ENCODE measurements at places on chromosomes 11 and 22.

DNA sequence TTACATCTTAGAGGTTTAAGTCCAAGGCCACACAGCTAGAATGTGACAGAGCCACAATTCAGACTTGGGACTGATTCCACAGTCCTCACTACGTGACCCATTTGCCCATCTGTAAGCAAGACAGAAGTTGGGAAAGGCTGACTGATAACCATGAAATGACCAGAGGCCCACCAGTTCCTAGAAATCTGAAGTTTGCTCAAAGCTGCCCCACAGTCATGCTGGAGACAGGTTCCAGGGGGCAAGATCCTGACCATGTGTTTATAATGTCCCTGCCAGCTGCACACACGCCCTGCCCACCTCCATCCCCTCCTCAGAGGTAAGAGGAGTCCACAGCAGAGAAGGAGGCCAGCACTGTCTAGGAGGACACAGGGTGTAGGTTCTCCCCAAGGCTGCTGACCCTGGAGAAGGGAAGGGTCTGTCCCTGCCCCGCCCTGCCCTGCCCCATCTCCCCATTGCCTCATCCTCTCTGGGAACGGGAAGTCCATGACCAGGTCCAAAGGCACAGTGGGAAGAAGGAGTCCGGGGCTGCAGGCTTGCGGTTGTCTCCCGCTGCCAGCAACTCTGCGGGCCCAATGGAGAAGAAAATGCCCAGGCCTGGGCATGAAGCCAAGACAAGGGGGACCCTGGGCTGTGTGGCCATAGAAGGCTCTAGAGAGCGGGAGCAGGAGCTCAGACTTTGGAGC, 11.9 kb upstream of the OAF start:
- no peak for DNase-seq

- no peak for DNase-seq
Measured at GRCh38 chr11:30535818-30536217, 50.3 kb downstream of the MPPED2 start.

DNA sequence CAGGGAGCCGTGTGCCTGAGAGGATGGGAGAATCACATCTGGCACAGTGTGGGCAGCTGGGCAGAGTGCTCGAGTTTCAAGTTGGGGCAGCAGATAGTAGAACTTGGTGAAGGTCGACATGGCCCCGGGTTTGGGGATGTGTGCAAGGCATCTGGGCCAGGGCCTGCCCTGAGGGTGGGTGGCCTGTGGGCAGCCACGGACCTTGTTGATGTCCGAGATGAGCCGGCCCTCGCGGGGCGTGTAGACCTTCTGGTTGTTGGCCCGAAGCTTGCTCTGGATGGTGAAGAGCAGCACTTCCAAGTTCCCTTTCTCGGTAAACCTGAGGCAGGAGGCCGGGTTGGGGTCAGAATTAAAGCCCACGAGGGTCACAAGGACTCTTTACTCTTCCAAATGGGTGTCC, 20.3 kb downstream of the SPTBN2 start:
- no peak for DNase-seq

DNA sequence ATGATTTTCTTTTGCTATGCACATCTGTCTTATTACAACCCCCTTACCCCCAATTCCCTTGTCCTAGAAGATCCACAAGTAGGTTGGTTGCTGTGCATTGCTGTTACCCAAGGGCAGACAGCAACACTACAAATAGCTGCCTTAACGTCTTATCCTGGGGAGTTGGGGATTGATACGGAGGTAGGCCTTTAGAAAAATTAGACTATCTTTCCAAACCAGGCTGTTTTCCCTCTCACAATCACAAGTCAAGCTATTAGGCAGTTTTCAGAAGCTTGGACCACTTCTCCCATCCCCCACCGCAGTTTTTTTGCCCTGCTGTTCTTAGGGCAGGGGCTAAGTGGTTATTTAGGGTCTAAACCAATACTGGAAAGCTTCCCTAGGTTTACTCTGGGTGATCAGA, 2.8 kb upstream of the PHLDB1 start:
- no peak for DNase-seq

DNA sequence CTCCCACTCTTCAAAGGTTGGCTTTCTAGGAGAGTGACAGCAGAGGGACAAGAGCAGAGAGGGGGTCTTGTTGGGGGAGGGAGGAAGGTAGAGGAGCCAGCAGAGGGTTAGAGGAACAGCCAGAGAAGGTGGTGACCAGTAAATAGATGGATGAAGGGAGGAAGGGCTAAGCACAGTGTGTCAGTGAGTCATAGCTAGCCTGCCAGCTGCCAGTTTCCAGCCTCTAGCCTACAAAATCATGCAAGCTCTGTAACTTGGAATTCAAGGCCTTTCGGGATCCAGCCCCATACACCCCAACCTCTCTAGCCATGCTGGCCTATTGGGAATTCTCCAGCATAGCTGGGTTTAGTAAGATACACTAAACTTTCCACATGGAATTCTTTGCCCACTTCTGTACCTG, 147.4 kb upstream of the TEAD1 start:
- DNase-seq: peak; percentile 5

DNA sequence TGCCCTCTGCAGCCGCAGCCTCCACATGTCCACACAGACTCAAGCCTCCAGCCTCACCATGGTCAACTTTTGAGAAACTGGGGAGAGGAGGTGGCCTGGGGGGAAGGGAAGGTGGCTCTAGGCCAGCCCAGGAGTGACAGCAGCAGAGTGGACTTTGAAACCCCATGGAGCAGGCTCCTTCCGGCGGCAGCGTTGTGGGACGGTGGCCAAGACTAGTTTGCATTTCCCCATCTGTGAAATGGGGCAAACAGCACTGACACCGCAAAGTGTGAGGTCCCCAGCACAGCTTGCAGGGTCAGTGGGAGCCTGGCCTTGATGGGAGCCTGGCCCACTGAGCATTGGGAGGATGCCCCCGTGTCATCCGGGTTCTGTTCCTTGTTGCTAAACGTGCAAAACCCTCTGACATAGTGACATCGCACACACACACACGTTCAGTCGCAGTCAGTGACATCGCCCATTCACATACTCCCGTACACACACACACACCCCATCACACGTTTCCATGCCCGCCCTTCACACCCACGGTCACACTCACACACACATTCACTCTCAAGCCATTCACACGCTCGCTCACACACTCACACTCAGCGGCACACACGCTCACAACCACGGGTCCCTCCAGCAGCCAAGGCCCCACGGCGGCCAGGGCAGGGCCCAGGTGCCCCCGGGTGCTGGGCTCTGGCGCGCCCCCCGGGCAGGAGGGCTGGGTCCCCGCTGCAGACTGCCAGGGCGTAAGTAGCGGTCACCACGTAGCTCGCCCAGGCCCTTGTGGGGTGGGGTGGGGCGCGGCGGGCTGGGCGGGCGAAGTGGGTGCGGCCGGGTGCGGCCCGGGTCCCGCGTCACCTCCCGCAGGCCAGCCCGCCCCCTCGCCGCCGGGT, 585 bp downstream of the CYB5R3 start:
- DNase-seq: no peak

DNA sequence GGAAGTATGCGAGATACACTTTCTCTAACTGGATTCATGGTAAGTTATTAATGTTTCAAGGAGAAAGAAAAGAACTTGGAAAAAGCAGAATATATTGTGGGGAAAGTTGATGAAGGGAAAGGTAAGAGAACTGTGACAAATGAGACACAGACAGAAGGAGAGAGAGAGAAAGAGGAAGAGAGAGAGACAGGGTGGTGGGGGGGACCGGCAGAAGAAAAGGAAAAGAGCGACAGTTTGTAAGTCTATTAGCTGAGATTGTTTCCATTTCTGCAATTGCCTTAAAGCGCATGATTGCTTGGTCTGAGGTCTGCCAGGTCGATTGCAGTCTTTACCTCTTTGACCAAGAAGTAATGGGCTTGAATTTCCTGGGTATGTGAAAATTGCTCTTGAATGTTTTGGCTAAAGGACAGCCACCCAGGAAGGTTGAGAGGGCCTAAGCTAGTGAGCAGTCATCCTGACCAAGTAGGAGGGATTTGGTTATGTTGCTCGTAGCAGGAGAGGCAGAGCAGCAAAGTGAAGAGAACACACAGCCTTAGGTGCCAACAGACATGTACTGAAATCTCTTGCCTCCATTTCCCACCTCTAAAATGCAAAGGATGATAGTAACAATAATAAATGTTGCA, 23.6 kb upstream of the TMA7B start:
- no peak for DNase-seq

DNA sequence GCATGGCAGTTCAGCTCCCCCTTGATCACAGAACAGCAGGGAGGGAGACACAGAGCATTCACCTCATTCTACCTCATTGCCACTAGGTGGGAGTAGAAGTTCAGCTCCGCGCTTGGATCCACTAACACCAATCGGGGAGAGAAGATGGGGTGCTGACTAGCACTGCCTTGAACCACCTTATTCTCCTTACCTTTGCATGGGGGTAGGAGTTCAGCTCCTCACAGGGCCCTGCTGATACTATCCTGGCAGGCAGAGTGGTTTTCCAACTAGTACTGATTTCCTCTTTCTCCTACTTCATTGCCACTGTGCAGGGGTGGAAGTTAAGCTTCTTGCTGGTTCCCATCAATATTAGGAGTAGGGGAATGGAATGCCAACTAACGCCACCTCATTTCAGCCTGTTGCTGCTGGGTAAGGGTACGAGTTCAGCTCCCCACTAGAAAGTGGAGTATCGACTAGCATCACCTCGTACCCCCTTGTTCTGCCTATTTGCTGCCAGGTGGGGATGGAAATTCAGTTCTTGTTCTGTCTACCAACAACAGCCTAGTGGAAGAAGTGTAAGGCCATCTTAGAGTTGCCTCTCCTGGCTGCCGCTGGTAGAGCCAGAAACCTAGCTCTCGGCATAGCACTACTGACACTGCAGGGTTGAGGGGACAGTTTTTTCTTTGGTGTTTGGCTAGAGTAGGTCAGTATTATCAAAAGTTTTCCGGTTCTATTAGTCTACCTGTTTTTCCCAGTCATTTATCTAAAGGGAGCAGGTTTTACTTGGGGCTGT, 550.9 kb upstream of the CCDC90B start:
- DNase-seq: no peak

DNA sequence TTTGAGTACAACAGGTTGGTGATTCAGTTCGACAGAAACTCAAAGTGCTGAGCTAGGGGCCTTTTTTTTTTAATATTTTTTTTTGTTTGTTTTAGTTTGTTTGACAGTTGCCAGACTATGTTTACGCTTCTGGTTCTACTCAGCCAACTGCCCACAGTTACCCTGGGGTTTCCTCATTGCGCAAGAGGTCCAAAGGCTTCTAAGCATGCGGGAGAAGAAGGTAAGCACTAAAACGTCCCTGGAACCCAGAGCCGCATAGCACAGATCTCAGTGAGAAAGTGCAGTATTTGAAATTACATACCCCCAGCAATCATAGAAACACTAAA, 649 bp downstream of the PRRG4 start:
- DNase-seq: no peak

DNA sequence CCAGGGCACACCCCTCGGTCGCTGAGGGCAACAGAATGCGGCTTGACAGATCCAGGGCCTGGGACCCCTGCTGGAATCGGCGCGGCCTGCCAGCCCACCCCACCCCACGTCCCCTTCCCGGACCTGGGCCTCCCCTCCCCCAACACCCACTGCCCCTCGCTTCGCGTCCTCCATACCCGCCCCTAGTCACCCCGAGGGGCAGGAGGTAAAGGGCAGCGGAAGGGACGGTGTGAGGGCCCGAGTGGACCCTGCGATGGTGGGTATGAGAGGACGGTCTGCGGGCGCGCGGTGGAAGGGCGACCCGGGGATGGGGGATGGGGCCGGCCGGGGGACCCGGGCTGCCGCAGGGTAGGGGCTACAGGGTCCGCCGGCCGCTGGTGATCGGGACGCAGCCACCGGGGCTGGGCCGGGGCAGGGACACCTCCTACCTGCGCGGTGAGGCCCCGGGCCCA, 311 bp downstream of the APBB1 start:
- no peak for DNase-seq

DNA sequence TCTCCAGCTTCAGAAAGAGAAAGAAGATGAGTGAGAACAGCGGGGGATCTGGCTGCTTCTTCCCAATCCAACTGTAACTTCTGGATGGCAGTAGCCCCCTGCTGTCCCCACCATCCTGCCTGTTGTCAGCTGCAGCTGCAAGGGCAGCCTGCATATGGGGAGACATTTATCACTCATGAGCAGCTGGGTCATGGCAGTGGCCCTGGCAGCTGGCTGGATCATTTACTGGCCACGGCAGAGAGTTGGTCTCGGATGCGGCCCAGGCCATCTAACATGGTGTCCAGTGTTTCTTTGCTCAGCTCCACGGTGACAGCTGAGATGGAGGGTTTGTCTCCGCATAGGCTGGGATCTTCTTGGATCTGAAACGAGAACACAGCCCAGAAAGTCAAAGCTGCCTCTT, 14.8 kb downstream of the COMMD9 start:
- DNase-seq: no peak

DNA sequence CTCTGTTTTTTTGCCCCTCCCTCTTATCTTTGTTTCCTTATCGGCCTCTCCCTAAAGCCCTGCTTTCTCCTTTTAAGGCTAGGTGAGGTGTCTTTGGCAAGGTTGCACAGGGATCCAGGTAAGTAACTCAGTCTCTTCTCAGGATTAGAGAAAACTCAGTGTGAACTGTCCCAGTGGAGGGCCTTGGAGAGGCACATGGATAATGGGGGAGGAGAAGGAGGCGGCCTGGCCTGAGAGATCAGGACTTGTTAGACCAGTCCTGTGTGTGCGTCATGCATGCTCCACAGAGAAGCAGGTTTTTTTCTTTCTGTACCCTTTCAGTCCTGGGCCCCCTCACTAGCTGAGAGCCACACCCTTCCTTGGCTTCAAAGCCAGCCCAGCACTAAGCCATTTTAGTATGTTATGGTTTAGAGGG, 19.9 kb downstream of the CTNND1 start:
- DNase-seq: no peak

DNA sequence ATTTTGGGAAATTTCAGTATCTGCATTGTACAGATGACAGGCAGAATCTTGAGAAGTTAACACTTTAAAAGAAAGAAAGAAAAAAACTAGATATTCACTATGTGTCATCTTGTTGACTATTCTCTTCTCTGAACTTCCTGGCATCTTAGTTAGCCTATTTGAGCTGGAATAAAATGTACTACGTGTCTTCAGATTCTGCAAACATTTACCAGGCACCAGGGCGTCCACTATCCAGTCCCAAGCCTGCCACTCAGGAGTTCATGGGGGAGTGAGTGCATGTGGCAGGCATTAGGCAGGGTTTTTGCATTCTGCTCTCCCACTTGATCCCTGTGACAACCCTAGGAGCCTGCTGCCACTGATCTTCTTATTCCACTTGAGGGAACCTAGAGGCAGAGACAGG, 25.0 kb downstream of the TIMP3 start:
- no peak for DNase-seq
